ENCODE measurements at places on chromosomes 6 and 20.

DNA sequence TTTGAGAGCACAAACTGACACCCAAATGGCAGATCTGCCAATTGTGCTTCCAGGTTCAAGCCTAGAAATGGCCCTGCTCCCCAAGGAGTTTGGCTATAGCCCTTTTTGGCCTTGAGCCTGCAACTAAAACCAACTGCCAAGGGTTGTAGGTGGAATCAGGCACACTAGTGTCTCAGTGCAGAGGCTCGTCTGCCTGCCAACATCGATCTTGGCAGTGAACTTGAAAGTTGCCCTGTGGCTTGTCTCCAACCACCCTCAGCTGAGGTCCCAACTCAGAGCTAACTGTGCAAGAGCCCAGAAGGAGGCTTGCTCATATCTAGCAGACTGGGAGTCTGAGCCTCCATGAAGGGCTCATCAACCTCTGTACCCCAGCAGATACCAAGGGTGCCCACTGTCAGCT lies 92.7 kb upstream of the GLP1R start:
- no peak for DNase-seq

DNA sequence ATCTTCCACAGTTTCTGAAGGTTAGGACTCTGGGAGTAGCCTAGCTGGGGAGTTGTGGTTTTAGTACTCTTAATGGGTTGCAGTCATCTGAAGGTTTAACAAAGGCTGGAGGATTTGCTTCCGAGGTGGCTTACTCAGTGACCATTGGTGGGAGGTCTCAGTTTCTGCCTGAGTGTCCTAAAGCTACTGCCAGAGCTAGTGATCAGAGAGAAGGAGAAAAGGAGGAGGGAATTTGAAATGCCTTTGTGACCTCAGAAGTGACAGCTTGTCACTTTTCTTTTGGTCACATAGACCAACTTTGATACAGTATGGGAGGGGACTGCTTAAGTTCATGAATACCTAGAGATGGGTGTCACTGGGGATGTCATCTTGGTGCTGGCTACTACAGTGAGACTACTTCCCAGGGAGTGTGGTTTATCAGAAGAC lies 41.3 kb downstream of the NCOA3 start:
- no peak for DNase-seq

DNA sequence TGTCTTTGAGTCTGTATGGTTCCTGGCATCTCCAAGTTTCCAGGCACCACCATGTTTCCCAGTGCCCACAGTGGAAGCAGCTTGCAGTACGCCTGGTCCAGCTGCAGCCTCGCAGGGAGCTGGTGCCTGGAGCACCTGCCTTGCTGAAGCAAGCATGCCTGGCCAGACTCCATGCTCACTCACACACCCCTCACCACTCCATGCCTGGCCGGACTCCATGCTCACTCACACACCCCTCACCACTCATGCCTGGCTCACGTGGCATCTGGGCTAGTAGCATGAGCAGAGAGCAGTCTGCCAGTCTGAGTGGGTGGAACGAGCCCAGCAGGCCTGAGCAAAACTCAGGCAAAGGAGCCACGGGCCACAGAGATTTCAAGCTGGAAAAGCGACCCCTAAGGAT lies 214.3 kb downstream of the TFAP2C start:
- no peak for DNase-seq

GRCh38 chr6:1619098-1619672 lies 9.5 kb downstream of the FOXC1 start:
- no peak for DNase-seq

Data from HuH-7.5 (cell line).